ENCODE measurements at places on chromosomes 5 and 9. TPM values are rescaled to one million over a fixed set of nuclear protein-coding genes. Genes with fewer than 3 reads are reported as not detected.

The SELENOP gene
- 703 TPM for total RNA-seq

The AGPAT2 gene
- 35.9 TPM for total RNA-seq

The CD274 gene
- total RNA-seq, result 3.3 TPM

The INSYN2B gene
- 14.6 TPM for total RNA-seq

The PIP5K1B gene
- total RNA-seq, result not detected

The IRX2 gene
- 2.0 TPM for total RNA-seq

The ZNF618 gene
- total RNA-seq, result 10.4 TPM

The SPINK5 gene
- total RNA-seq, result not detected

The HRCT1 gene
- total RNA-seq, result 0.83 TPM

The SPINK9 gene
- total RNA-seq, result not detected

The MIER3 gene
- 11.9 TPM for total RNA-seq

The TMEM215 gene
- not detected for total RNA-seq

The DTWD2 gene
- 4.1 TPM for total RNA-seq

The SPACA9 gene
- total RNA-seq, result 3.5 TPM

The DOCK8 gene
- 0.44 TPM for total RNA-seq

The OXCT1 gene
- total RNA-seq, result 57.5 TPM

The AK6 gene
- total RNA-seq, result 20.7 TPM

The SPIN1 gene
- 104 TPM for total RNA-seq

The BTNL8 gene
- total RNA-seq, result not detected

The PCDH12 gene
- total RNA-seq, result 0.15 TPM

The COL15A1 gene
- 12.6 TPM for total RNA-seq

The IFT74 gene
- total RNA-seq, result 19.5 TPM

The MARVELD2 gene
- 0.17 TPM for total RNA-seq

The NCS1 gene
- 76.4 TPM for total RNA-seq

The PCDHGA12 gene
- 26.0 TPM for total RNA-seq

The TAS2R1 gene
- not detected for total RNA-seq

The SPATA31D4 gene
- total RNA-seq, result not detected

The ANKRD33B gene
- total RNA-seq, result 25.0 TPM

The ANKRD20A1 gene
- total RNA-seq, result 0.73 TPM

The UBE2QL1 gene
- total RNA-seq, result not detected

The IQGAP2 gene
- 6.1 TPM for total RNA-seq

The KCNMB1 gene
- total RNA-seq, result not detected

The KCTD16 gene
- 0.50 TPM for total RNA-seq

The ADCY2 gene
- total RNA-seq, result 0.15 TPM

The REEP2 gene
- total RNA-seq, result 8.4 TPM

The ADAMTS13 gene
- total RNA-seq, result 6.0 TPM

The FCN2 gene
- not detected for total RNA-seq

The HEMGN gene
- not detected for total RNA-seq

The ENTREP1 gene
- total RNA-seq, result under 0.01 TPM

The RUFY1 gene
- 52.5 TPM for total RNA-seq

The TGFBR1 gene
- 49.3 TPM for total RNA-seq

The SEMA6A gene
- 0.66 TPM for total RNA-seq

The QRFP gene
- not detected for total RNA-seq

The GABBR2 gene
- total RNA-seq, result 1.3 TPM

The NEUROG1 gene
- not detected for total RNA-seq

The LRRC70 gene
- 0.50 TPM for total RNA-seq

The CDC42SE2 gene
- total RNA-seq, result 18.4 TPM

The SARDH gene
- 5.1 TPM for total RNA-seq

The SECISBP2 gene
- 27.9 TPM for total RNA-seq

The TUSC1 gene
- 7.4 TPM for total RNA-seq

The PCDHGA10 gene
- total RNA-seq, result 14.7 TPM

The GPX8 gene
- total RNA-seq, result 124 TPM

The ARHGEF39 gene
- total RNA-seq, result 2.9 TPM

The CXCL14 gene
- not detected for total RNA-seq

The FRMD3 gene
- total RNA-seq, result 0.44 TPM

The STRBP gene
- total RNA-seq, result 5.2 TPM

The SPINK13 gene
- not detected for total RNA-seq

The PLCXD3 gene
- total RNA-seq, result under 0.01 TPM

The MLANA gene
- total RNA-seq, result not detected
